ENCODE measurements at places on chromosomes 2 and 18. TPM values are rescaled to one million over a fixed set of nuclear protein-coding genes. Genes with fewer than 3 reads are reported as not detected.

SERPINB11 gene
- total RNA-seq = not detected

DNA sequence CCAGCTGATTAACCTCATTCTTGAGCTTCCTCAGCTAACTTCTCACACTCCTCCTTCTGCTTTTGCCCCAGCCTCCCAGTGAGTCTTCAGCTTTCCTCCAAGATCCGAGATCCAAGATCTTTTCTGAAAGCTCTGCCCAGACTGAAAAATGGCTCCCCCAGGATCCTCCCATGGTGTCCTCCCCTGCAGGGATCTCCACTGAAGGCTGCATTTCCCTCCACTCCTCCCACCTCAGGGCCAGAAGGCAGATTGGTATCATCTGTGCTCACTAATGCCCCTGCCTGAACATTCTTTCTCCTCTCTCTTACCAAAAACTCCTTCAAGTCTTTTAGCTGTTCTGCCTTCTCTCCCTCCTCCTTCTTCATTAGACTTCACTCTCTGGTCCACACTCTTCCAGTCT is 6.1 kb upstream of the FOXI3 start:
- no peak for DNase-seq

- DNase-seq = no peak
Measured at GRCh38 chr2:113060396-113060795, 1.4 kb downstream of the IL36RN start.

LINC00305 gene
- not detected for total RNA-seq

DNA sequence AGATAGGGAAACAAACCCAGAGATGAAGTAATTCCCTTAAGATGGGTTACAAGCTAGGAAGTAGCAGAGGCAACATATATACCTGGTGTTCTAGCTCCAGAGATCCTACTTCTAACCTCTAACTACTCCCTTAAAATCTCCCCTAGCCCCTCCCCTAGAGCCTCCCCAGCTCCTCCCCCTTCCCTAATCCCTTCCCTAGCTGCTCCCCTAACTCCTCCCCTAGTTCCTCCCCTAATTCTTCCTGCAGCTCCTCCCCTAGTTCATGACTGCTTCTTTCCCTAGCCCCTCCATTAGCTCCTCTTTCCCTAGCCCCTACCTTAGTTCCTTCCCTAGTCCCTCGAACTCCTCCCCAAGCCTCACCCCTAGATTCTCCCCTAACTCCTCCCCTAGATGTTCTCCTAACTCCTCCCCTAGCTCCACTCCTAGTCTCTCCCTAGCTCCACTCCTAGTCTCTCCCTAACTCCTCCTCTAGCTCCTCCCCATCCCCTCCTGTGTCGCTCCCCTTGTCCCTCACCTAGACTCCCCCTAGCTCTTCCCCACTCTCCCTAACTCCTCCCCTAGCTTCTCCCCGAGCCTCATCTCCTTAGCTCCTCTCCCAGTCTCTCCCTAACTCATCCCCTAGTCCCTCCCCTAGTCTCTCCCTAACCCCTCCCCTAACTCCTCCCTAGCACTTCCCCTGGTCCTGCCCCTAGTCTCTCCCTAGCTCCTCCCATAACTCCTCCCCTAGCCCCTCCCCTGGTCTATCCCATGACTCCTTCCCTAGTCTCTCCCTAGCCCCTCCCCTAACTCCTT is 108.9 kb downstream of the CD226 start:
- DNase-seq = no peak

- DNase-seq = no peak
Measured at GRCh38 chr2:3101016-3101942, 276.3 kb downstream of the EIPR1 start.

- DNase-seq = no peak
Measured at GRCh38 chr2:197873293-197873701, 68.9 kb downstream of the PLCL1 start.

- no peak for DNase-seq
Measured at GRCh38 chr18:30358555-30358954, 684.0 kb downstream of the DSC3 start.

- peak; percentile 32 for DNase-seq
Measured at GRCh38 chr2:162245061-162245460, 1.8 kb upstream of the FAP start.

GRCh38 chr2:165691615-165692014 is 102.4 kb downstream of the GALNT3 start:
- DNase-seq = no peak

GRCh38 chr2:99140860-99141109 is 722 bp upstream of the C2orf15 start:
- peak; percentile 20 for DNase-seq

GRCh38 chr2:113167115-113167932 is 6.4 kb upstream of the PSD4 start:
- no peak for DNase-seq

VWA3B gene
- total RNA-seq = 0.13 TPM

STAT4 gene
- total RNA-seq = 0.51 TPM

- no peak for DNase-seq
Measured at GRCh38 chr2:78967294-78967693, 58.2 kb upstream of the REG3G start.

- DNase-seq = no peak
Measured at GRCh38 chr2:235776531-235776930, 282.7 kb downstream of the AGAP1 start.

SANBR gene
- 8.7 TPM for total RNA-seq

PTPN4 gene
- 27.1 TPM for total RNA-seq

- no peak for DNase-seq
Measured at GRCh38 chr2:37020212-37020886, 54.0 kb upstream of the STRN start.

GRCh38 chr2:42839809-42840501 is 47.6 kb upstream of the HAAO start:
- no peak for DNase-seq

DNA sequence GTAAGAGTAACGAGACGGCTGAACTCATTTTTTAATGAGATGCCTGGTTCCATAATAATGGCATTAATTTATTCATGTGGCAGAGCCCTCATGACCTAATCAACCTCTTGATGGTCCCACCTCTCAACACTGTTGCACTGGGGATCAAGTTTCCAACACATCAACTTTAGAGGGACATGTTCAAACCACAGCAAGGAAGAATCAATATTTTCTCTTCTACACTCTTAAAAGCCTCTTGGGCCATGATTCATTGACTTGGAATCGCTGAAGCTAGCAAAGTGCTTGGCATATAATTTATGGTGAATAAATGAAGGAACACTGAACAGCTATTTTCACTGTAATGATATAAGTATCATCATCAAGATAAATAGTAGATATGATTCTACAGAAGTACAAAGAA is 333.0 kb downstream of the TNS1 start:
- DNase-seq = no peak

- no peak for DNase-seq
Measured at GRCh38 chr2:30235008-30235655, 3.8 kb downstream of the LBH start.

GRCh38 chr2:207813942-207814341 is 44.2 kb upstream of the FZD5 start:
- no peak for DNase-seq

- DNase-seq = peak; percentile 55
Measured at GRCh38 chr2:27724905-27725701, 46.4 kb upstream of the MRPL33 start.

CPO gene
- not detected for total RNA-seq

NDUFS1 gene
- 102 TPM for total RNA-seq

AGXT gene
- not detected for total RNA-seq

REV1 gene
- total RNA-seq = 25.0 TPM

- peak; percentile 79 for DNase-seq
Measured at GRCh38 chr18:623761-624620, 27.2 kb downstream of the CLUL1 start.

- no peak for DNase-seq
Measured at GRCh38 chr2:106812383-106812782, 73.6 kb downstream of the ST6GAL2 start.

DNA sequence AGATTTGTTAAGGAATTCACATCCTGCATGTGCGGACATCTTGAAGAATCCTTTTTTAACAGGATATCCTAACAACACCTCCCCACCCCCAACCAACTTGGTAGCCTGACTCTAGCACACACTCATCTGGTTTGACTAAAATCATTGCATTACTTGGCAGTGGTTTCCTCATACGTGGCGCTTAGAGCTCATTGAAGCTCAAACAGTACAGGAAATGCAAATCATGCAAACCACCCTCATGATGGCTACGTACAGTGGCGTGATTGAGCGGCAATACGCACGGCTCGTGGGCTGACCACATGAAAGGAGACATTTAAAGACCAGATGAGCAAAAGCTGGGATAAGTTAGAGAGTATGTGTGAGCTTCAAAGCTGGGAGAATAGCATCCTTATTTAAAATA is 336.2 kb downstream of the ZEB2 start:
- no peak for DNase-seq

INO80C gene
- 13.8 TPM for total RNA-seq

DNA sequence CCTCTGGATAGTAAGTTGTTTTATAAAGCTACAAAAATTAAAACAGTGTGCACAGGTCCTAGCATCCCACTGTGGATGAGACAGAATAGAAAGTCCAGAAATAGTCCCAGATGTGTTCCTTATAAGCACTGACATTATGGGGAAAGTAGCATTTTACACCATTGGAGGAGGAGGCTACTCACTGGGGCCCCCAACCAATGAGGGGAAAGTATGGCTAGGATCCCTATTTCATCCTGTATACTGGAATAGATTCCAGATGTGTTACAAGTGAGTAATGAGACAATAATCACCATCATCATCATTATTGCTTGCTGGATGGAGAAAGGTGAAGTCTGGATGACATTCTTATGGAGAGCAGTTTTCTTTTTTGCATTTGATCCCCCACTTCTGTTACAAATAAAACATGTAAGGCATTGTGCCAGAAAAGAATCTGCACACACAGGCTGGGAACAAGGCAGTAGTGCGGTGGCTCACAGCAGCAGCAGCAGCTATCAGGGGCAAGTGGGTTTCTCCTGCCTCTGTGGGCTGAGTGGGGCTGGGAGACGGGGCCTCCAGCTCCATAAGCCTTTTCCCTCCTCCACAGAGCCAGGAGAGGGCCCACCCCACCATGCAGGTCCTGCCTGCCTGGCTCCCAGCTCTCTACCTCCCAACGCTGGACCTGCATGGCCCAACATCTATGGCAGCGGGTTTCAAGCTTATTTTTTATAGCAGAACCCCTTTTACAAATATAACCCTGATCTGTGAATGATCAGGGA is 5.0 kb downstream of the ARID5A start:
- no peak for DNase-seq

DNA sequence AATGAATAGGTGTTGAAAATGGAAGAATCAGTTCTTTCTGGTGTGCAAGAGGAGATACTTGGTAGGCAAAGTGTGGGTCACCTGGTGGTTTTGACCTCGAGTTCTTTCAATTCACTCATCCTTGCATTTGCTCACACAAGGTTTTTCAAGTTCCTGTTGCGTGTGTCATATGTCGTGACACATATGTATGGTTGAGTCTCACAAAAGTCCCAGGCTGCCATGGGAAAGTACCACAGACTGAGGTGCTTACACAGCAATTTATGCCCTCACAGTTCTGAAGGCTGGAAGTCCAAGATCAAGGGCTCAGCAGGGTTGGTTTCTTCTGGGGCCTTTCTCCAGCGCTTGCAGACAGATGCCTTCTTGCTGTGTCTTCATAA is 64.4 kb downstream of the NCK2 start:
- DNase-seq = no peak

ZNF521 gene
- 66.4 TPM for total RNA-seq

- no peak for DNase-seq
Measured at GRCh38 chr2:41710944-41711343, 336.9 kb upstream of the PKDCC start.

GRCh38 chr2:203733684-203734083 is 27.2 kb downstream of the CD28 start:
- no peak for DNase-seq

GYPC gene
- total RNA-seq = 377 TPM

DNA sequence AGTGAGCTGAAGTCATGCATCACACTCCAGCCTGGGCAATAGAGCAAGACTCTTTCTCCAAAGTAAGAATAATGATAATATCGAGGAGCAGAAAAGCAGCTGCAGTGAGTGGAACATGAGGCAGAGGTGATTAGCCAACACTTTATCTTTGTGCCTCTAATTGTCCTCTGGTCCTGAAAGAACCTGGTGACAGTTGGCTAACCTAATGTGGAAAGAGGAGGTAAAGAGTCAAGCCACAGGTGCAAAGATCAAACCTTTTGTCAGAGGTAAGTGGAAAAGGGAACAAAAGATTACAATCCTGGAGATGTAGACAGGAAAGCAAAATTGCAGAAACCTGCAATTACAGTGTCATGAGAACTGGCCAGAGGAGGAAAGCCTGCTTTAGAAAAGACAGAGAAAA is 53.5 kb upstream of the LCLAT1 start:
- DNase-seq = no peak

- DNase-seq = no peak
Measured at GRCh38 chr2:129796225-129796624, 183.2 kb upstream of the RAB6C start.

DNA sequence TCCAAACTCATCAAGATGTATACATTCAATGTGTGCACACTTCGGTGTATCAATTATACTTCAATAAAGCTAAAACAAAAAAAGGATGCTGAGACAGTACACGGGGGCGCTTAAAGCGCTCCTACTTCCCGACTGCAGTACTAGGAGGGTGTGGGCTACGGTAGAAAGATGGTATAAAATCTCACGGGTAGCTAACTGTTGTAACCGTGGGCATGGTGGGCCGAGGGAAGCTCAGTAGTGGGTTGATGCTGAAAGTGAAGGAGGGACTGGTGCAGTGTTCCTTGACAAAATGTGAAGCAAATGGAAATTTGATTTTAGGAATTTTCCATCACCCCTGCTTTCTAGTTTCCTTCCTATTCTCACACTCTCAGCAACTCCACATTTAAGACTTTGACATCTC is 42.6 kb upstream of the DARS1 start:
- DNase-seq = no peak

DNA sequence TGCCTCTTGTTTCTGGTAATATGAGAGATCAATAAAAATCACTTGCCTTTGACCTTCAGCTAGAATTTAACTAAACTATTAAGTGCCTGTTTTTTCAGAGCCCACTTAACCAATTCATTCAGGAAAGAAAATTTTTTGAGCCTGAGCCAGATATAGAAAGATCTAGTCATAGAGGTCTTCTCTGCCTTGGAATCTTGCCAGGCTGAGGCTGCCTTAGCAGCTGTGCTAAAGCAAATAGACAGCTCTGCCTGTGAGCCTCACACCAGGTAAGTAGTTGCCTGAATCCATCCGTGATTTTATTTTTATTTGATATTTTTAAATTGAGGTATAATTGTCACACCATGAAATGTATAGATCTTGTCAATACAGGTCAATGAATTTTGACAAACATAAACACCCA is 27.4 kb downstream of the EVX2 start:
- no peak for DNase-seq

POTEJ gene
- 0.38 TPM for total RNA-seq

GRCh38 chr2:165295643-165296042 is 56.4 kb downstream of the SCN2A start:
- no peak for DNase-seq

- no peak for DNase-seq
Measured at GRCh38 chr2:24924732-24925131, 4.7 kb upstream of the ADCY3 start.

Measured in dermis microvascular lymphatic vessel endothelial cell (primary cell).